CD4-positive, CD25-positive, alpha-beta regulatory T cell (primary cell): ENCODE measurements at places on chromosomes 1 and 21. TPM values are rescaled to one million over a fixed set of nuclear protein-coding genes. Genes with fewer than 3 reads are reported as not detected.

DNA sequence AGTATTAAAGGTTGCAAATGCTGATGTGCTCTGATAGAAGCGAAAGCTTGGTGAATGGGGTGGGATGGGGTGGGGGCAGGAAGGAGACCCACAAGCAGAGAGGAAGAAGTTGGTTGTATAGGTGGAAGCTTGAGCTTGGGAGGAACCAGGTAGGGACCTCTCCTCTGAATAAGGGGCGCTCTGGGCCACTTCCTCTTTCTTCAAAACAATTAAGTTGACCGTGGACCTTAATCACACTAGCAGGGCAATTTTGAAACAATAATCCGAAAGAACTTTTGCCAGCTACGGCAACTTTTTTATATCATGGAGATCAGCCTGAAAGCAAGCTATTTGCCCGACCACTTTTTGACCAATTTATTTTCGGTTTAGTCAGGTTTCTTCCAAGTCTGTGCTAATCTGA, 1.9 kb upstream of the DYRK1A start:
- peak; percentile 16 for DNase-seq
- no peaks in the 10 kb centered on the region for H3K27me3 ChIP-seq
- peaks cover 26% of the 10 kb centered on the region for H3K4me1 ChIP-seq
- H3K36me3 ChIP-seq = no peaks in the 10 kb centered on the region
- peak overlapping the region; percentile 82 for H3K4me3 ChIP-seq
- no peak overlapping the region for H3K27ac ChIP-seq

DNA sequence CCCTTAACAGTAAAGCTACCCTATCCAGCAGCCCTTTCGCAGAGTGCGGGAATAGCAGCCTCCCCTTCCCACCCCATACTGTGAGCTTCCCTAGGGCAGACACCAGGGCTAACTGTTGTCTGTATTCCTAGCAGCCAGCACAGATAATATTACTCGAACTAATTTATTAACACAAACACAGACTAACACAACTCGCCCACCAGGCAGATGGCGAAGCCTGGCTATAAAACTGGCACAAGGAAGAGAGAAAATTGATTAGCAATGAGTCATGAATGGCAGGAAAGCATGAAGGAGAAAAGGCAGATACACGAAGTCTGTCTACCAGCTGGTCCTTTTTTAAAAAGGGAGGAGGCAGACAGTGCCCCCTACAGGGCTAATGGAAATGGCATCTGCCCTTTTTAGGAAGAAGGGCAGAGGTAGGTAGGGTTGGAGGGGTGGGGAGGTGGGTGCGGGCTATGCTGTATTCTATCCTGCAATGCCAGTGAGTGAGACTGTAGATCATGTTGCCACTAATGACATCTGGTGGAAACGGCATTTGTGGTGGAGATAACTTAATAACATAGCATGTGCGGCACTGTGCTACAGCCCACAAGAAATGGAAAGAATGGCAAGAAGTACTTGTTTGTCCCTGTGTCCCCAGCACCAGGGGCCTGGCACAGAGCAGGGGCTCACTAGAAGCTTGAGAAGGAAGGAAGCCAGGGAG, 30.6 kb upstream of the CTPS1 start:
- H3K36me3 ChIP-seq = no peaks in the 10 kb centered on the region
- no peak overlapping the region for H3K4me3 ChIP-seq
- DNase-seq = peak; percentile 20
- no peak overlapping the region for H3K27ac ChIP-seq
- no peaks in the 10 kb centered on the region for H3K4me1 ChIP-seq

AP4B1 gene
- polyA plus RNA-seq = 16.1 TPM

DNA sequence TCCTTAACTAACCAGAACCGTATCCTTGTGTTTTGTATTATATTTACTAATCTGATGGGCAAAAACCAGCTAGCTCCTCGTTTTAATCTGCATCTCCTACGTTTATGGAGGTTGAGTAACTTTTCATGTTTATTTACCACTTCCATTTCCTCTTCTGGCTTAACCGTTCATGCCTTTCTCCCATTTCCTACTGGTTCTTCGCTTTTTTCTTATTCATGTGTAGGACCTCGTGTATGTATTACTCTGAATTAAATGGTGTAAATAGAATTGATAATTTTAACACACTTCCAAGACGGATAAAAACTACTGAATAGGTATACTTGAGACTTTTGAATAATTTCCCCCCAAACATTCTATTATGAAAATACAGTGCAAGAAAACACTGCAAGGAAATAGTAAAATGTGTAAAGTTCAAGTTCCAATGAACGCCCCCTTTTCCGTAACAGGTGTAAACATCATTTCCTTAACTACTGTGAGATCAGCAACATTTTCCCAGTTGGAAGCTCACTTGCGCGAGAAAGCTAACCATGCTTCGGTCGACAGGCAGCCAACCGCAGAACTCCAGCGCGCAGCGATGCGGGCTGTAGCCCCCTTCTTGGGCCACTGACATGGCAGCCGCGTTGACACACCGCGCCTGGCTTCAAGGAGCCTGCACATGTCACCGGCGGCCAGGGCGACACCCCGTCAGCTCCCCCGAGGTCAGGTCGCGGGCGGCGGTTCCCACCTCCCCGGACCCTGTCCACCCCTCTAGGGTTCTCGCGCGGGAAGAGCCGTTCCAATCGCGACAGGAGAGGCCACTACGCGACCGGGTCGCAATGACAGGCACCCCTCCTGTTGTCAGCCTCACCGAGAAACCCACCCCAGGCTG, 816 bp downstream of the EDEM3 start:
- DNase-seq = peak; percentile 34
- H3K36me3 ChIP-seq = no peaks in the 10 kb centered on the region
- H3K27ac ChIP-seq = peak overlapping the region; percentile 94
- H3K4me3 ChIP-seq = peak overlapping the region; percentile 99
- H3K4me1 ChIP-seq = peaks cover 37% of the 10 kb centered on the region
